ENCODE measurements at places on chromosomes 2 and 18.

- no peak for DNase-seq
These were observed 408.7 kb downstream of the NRXN1 start for GRCh38 chr2:50623244-50623643.

GRCh38 chr2:239553376-239554000 is 152.7 kb upstream of the HDAC4 start:
- no peak for DNase-seq

DNA sequence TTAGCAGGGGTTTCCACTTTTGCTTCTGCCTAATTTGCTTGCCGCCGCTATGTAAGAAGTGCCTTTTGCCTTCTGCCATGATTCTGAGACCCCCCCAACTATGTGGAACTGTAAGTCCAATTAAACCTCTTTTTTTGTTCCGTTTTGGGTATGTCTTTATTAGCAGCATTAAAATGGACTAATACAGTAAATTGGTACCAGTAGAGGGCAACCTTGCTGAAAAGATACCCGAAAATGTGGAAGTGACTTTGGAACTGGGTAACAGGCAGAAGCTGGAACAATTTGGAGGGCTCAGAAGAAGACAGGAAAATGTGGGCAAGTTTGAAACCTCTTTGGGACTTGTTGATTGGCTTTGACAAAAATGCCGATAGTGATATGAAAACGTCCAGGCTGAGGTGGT is 216.1 kb upstream of the FSIP2 start:
- DNase-seq = no peak

DNA sequence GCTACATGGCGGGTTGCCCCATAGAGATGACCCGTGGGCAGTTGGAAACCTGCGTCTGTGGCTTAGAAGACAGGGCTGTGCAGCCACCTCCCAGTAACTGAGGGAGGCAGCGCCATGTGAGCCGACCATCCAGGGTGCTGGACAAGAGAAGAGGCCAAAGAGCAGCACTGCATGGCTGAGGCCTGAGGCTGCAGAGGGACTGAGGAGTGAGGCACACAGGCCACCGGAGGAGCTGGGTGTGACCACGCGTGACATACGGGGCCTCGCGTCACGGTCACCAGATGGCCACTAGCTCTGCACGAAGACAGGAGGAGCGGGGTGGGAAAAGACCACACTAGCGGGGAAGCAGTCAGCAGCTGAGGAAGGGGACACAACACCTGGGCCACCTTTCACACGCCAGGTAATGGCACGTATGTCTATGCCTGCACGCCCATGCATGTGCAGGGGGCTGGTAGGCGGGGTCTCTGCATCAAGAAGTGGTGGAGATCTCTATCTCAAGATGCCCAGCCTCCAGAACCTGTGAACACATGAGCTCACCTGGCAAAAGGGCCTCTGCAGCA is 61.4 kb downstream of the NDUFA10 start:
- DNase-seq = no peak

All from stimulated activated CD8-positive, alpha-beta memory T cell treated with anti-CD3 and anti-CD28 coated beads, Interleukin-7, amount 100 ng/mL, for 24 hours (primary cell).